ENCODE measurements at places on chromosomes 4 and X.

GRCh38 chrX:16924631-16925480, 21.6 kb upstream of the REPS2 start:
- no peak for DNase-seq

GRCh38 chrX:138711399-138712347, at the start of gene FGF13:
FGF13 (minus strand) TSS chrX:138711717; CDS start chrX:138711003, 714 bp downstream.
- no peak for DNase-seq

- DNase-seq: no peak
Measured at GRCh38 chr4:107631560-107631959, 88.5 kb downstream of the PAPSS1 start.

DNA sequence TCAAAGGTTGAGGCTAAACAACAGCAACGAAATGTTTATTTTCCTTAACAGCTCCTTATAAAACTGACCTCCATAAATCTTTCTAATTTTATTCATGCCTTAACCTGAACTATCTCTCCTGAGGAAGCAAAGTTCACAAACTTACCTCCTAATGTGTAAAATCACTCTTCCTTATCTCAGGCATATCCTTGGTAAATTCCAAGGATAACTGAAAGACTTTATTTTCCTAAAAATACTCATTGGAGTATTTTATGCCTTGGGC, 197.4 kb downstream of the NWD2 start:
- DNase-seq: no peak

- no peak for DNase-seq
Measured at GRCh38 chr4:107006218-107006617, 29.9 kb downstream of the DKK2 start.

GRCh38 chrX:129836827-129837226, 6.9 kb downstream of the ZDHHC9 start:
- DNase-seq: no peak

DNA sequence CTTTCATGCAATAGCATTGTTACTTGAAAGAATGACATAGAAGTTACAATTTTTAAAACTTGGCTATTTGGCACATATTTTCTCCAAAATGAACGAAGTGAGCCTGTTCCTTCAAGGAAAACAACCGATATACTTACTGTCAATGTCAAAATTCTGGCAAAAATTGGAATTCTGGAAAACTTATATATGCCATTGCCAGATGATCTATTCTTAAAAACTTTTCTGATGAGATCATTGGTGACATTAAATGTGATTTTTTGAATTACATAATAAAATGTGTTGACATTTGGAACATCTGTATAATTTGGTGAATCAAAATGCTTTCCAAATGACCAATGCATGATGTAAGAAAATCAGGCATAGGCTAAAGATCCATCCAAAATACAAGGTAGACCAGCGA, 209.0 kb downstream of the SCFD2 start:
- DNase-seq: no peak

DNA sequence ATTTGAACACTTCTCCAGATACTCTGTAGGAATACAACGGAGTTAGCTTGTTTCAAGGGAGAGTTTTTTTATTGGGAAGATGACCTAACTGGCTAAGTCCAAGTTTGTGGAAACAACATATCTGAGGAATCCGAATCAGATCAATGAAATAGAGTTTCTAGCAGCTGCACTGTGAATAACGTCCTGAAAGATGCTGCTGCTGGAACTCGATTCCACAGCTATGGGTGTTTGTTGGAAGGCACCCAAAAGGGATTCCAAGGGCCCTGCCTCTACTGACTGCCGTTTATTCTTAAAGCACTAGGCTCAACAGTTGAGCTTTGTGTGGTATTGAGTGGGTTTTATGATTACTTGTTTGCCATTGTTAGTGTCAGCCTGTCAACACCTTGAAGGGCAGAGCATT, 6.6 kb upstream of the GBA3 start:
- DNase-seq: no peak

GRCh38 chr4:140103676-140104075, 50.3 kb downstream of the MAML3 start:
- peak; percentile 86 for DNase-seq

- DNase-seq: no peak
Measured at GRCh38 chrX:84156821-84157220, 31.2 kb downstream of the RPS6KA6 start.

DNA sequence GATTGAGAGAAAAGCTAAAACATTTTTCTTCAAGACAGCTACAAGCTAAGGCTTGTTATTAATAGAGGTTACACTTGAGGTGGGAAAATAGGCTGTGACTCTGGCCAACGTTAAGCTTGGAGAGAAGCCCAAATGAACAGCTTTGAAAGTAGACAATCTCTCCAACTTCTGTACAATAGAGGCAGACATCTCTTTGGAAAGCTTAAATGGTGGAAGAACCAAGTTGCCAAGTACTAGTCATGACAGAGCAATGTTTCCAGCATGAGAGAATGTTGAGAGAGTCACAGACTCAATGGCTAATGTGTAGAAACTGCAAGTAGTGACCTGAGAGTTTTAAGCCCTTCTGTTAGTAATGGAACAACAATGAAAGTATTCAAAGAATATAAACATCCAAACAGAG, 298.1 kb downstream of the INPP4B start:
- DNase-seq: no peak

- no peak for DNase-seq
Measured at GRCh38 chr4:31657859-31658570, 937.8 kb downstream of the PCDH7 start.

- DNase-seq: no peak
Measured at GRCh38 chrX:44043496-44043895, 70.3 kb upstream of the NDP start.

GRCh38 chr4:127559981-127560380, 72.8 kb upstream of the INTU start:
- DNase-seq: no peak

DNA sequence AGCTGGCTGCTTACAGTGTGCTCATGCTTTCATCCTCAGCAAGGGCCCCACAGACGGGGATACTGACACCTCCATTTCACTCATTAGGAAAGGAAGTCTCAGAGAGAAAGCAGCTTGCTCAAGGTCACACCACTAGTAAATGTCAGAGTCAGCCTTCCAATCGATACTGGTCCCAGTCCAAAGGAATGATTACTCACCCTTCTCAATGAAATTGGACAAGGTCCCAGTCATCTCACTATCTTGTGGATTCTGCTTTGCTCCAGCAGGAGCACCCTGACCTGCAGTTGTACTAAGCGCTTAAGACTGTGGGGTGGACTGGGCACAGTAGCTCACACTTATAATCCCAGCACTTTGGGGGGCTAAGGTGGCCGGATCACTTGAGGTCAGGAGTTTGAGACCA, 132.2 kb upstream of the SLC34A2 start:
- no peak for DNase-seq

GRCh38 chrX:45009371-45010000, 136.5 kb downstream of the KDM6A start:
- DNase-seq: no peak

DNA sequence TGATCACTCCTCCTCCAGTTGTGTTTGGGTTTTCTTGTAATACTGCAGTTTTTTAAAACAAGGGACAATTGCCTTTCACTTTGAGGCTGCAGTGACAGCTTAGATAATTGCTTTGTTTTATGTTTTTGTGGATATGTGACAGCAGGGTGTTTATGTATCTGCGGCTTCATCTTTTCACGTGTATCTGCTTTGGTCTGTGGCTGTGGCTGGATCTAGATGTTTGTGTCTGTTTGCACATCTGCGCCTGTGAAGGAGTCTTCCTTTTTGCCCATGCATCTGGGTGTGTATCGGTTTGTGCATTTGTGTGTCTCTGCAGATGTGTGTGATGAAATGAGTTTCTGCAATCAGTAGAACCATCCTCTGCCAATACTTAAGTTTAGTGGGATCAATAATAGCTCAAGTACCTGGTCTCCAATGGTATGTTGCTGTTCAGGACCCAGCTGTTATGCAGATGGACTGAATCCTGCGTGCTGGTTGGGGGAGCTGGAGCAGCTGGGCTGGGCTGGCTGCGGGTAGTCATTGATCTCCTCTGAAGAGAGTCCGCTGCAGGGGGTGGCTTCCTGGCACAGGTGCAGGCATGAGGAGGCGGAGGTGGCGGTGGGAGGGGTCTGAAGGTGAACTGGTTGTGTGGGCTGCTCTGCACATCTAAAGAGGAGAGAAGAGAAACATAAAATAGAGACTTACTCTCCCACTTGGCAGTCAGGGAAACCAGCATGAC, 390.3 kb downstream of the SH2D1A start:
- no peak for DNase-seq

- no peak for DNase-seq
Measured at GRCh38 chrX:110561034-110561433, 202.4 kb downstream of the RTL9 start.

DNA sequence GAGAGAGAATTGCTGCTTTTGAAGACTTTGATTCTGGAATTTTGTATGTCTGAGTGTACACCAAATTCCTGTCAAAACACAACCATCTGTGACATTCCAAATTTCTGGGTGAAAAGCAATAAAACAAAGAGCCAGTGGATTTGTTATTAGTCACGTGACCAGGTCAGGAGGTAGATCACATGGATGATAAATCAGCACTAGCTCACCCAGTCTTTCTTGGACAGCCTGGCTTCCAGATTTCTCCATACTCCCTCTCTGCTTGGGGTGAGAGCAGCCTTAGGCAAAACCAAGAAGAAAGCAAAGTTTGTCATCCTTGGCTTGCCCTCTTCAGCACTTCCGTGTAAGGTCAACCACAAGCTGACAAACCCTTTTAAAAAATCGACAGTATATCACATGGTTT, 194.2 kb downstream of the CLCN4 start:
- DNase-seq: no peak

DNA sequence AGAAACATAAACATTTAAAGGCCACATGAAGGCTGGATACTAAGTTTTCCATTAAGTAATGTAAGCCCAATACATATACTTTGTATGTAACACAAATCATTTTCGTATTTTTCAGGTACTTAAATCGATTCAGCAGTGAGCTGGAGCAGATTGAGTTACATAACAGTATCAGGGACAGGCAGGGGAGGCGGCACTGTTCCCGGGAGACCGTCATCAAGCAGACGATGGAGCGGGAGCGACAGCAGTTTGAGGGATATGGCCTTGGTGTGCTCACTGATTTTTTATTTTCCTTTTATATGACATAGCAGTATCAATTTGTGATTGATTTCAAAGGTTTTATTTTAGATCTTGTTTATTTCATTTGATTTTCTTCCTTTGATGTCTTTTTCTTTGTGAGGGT, 20.7 kb downstream of the TMA16 start:
- DNase-seq: no peak

- no peak for DNase-seq
Measured at GRCh38 chrX:31320740-31321139, 248.9 kb upstream of the FTHL17 start.

- no peak for DNase-seq
Measured at GRCh38 chr4:3299122-3299975, 6.5 kb downstream of the RGS12 start.

DNA sequence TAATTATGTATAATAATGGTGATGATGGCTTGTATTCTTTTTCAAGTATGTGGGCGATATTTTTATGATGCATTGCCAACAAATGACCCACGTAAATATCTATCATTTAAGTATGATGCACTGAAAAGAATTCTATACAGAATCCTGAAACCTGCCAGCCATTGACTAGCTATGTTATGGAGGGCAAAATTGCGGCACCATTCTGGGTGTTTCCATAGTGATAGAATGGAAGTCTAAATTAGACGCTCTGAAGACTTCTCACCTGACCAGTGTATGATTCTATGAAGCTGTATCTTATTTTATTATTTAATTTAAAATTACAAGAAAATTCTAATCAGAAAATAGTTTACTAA, 677 bp upstream of the CENPC start:
- DNase-seq: peak; percentile 38

DNA sequence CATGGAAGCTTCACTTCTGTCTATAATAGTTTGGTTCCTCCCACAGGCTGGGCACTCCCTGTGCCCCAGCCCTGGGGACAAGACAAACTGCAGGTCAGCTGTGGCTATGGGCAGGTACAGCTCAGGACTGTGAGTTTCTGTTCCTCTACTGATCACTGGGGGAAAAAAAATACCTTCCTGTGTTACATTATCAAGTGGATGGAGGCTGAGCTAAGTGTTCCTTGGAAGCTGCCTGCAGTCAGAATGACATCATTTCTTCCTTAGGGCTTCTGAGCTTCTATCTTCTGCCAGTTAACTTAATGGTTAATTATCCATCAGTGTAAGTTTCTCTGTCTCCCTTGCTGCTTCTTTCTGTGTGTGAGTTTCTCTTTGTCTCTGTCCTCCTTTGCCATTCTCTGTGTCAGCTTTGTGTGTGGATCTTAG, 4.6 kb downstream of the RAB33A start:
- no peak for DNase-seq

- no peak for DNase-seq
Measured at GRCh38 chr4:100834616-100835015, 316.8 kb upstream of the EMCN start.

DNA sequence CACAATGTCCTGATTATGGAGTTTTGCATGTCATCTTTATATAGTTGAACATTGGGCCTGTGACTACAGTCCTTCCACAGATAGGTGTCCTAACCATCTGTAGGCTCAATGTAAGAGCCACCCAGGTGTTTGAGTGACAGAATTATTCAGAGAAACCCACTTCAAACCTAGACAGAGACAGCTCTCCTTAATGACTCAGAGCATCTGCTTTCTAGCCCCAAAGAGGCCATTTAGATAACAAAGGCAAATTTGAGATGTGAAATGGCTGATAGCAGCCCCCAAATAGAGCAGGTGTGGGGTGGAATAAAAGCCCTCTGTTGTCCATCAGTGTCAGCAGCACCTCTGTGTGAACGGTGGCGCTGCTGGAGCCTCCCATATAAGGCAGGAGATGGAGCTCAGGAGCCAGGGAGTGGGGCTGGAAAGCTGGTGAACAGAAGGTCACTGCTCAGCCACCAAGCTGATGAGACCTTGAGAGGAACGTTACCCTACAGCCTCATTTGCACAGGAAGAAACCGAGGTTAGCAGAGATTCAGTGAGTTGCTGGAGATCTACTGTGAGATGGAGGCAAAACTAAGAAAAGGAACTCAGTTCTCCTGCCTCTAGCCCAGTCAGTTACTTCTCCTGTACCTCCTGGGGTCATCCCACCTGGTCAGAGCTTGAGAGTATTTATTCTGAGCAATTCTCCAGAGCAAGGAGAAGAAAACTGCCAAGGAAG, 153.3 kb upstream of the LNX1 start:
- DNase-seq: no peak

All from AML-193 (cell line).